ENCODE measurements at places on chromosomes 3 and 15. TPM values are rescaled to one million over a fixed set of nuclear protein-coding genes. Genes with fewer than 3 reads are reported as not detected.

DNA sequence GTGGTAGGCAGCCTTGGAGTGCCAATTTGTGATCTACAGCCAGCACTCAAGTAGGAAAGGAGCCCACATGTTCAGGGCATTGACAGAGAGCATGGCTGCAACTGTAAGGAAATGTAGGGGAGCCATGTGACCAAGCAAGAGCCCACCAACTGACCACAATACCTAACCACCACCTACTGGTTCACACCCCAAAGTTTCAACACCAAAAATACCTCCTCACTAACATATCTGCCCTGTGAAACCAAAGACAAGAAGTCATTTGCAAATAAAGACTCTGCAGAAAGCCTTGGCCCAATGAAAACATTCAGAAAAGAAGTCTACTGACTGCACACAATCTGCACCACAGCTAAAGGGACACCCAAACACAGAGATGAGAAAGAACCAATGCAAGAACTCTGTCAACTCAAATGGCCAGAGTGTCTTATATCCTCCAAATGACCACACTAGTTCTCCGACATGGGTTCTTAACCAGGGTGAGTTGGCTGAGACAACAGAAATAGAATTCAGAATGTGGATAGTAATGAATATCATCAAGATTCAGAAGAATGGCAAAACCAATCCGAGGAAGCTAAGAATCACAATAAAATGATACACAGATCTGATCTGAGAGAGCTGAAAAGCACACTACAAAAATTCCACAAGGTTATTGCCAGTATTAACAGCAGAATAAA is 40.6 kb downstream of the SLC9C1 start:
- DNase-seq: no peak

DNA sequence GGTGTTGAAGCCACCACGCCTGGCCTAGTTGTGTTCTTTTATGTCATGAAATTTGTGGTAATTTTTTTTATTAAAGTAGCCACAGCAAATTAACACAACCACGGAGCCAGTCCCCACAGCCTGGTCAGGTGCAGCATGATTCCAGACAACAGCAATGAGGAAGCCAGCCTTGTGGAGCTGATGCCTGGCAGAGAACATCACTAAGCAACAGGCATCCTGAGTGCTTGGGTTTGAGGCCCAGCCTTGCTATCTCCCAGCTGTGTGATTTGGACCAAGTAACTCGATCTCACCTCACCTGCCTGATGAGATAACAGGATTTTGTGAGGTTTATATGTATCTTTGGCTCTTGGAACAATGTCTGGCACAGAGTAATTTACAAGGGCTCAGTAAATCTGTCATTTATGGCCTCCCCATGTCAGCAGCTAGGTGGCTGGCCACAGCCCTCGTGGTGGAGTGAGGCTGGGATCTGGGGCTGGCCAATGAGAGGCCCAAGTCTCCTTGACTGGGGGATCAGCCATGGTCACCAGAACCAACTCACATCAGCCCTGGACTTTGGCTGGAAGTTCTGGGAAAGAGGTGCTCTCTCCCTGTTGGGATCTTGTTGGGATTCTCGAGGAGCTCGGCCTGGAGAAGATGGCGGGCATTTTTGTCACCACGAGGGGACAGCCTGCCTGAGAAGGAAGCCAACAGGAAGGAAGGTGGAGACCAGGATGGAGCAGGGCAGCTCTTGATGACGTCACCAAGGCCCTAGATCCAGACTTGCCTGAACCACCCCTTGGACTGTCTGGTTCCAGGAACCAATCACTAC is 22.8 kb upstream of the FLNB start:
- no peak for DNase-seq

DNA sequence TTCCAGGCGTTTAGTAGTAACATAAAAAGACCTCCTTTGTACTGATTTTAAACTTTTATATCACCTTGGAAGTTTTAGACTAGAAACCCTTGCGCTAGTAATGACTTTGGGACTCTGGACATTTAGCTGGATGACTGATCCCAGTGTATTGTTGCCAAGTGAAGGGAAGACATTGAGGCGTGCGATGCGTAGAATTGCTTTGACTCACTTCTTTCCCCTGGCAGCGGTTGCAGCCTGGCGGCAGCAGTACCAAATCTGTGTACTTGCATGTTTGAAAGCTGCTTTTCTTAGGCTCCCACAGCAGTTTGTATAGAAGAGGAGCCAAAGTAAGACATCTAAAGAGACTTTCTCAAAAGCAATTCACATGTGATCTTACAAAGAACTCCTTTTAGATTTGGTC is 151.6 kb downstream of the BBX start:
- DNase-seq: no peak

GRCh38 chr3:37024820-37025405 is 31.6 kb downstream of the MLH1 start:
- peak; percentile 74 for DNase-seq

DNA sequence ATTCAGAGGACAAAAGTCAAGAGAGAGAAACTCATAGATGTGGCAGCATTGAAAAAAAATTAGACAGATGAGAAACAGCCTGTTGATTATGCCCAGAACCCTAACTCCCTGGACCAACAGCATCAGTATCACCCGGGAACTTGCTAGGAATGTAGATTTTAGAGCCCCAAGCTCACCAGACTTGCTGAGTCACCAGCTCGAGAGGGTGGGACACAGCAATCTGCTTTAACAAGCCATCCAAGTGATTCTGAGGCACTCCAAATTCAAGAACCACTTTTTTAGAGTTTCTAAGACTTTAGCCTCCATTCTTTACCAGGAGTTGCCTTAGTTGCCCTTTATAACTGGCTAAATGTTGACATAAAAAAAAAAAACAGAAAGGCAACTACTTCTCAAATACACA is 70.9 kb downstream of the CGGBP1 start:
- DNase-seq: no peak

- DNase-seq: no peak
Measured at GRCh38 chr3:17806201-17806600, 63.8 kb upstream of the TBC1D5 start.

SENP8 gene
- total RNA-seq: 6.8 TPM

CASR gene
- not detected for total RNA-seq

ZCWPW2 gene
- not detected for total RNA-seq

- DNase-seq: no peak
Measured at GRCh38 chr3:13044496-13045240, 28.6 kb downstream of the IQSEC1 start.

ELP6 gene
- 60.4 TPM for total RNA-seq

GRCh38 chr3:169505577-169506230 is 157.8 kb downstream of the MECOM start:
- DNase-seq: peak; percentile 56
